D721Med (cell line): ENCODE measurements at places on chromosomes 13 and 19.
A peak's percentile ranks its signal among the peaks of the same experiment; 100 is the strongest.

DNA sequence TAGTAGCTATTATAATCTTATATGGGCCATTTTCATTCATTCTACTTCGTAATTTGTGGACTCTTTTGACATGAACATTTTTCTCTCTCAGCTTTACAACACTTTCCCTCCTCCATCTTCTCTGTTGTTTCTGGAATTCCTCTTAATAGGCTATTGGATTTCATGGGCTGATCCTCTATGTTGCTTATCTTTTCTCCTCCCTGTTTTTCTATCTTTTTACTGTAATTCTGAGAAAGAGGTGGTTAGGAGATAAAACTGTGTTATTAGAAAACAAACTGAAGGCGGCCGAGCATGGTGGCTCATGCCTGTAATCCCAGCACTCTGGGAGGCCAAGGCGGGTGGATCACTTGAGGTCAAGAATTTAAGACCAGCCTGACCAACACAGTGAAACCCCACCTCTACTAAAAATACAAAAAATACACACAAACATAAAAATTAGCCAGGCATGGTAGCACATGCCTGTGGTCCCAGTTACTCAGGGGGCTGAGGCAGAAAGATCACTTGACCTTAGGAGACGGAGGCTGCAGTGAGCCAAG, 188.1 kb downstream of the UGGT2 start:
- DNase-seq, result no peak

DNA sequence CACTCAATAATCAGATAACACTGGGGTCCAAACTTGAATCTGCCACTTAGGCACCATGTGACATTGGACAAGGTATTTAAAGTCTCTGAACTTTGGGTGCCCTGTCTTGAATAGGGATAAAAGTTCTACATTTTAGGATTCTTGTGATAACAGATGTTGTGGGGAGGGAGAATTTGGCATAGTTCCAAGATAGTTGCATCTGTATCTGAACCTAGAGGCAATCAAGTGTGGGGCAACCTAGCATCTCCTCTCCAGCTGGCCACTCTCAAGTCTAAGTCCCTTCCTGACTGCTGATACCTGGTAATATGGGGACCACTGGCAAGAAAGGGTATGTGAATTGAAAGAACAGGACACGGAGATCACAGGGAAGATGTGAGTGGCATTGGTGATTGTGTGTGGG, 256.1 kb downstream of the FOXO1 start:
- DNase-seq, result no peak

- no peak for DNase-seq
These were observed 25.7 kb downstream of the LTBP4 start for GRCh38 chr19:40626918-40627317.

DNA sequence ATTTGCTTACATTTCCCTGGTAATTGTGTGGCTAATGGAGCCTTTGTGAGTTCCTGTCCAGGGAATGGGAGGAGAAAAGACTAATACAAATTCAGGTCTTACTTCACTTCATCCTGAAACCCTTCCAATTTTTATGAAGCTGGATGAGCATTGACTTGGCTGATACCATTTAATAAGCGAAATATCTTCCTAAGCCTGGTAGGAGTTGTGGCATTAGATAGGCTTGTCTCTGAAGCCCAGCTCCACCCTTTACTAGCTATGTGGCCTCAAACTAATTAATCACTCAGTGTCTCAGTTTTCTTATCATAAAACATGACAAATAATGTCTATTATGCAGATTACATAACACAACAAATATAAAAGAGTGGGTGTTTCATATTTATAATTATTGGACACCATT, 106.3 kb downstream of the FGF9 start:
- no peak for DNase-seq

- DNase-seq, result no peak
These were observed 4.3 kb upstream of the RLN3 start for GRCh38 chr19:14023404-14024235.

DNA sequence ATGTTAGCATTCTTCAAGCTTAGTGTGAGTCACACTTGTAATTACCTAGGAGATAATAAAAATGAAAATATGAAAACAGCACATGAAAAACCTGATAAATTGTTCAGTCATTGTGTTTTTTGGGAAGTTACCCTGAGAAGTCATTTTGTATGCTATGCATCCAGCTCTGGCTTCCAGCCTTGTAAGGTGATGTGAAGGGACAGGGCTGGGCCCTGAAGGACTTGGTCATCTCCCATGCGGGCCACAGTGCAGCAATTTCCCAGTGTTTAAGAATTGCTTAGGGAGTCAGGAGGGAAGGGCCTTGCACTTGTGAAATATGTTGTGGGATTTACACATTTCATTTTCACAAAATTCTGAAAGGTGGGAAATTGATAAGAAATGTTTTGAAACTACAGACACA, 41.3 kb downstream of the ARHGEF7 start:
- no peak for DNase-seq

GRCh38 chr13:59043016-59043415, 1120.7 kb downstream of the DIAPH3 start:
- DNase-seq, result no peak

DNA sequence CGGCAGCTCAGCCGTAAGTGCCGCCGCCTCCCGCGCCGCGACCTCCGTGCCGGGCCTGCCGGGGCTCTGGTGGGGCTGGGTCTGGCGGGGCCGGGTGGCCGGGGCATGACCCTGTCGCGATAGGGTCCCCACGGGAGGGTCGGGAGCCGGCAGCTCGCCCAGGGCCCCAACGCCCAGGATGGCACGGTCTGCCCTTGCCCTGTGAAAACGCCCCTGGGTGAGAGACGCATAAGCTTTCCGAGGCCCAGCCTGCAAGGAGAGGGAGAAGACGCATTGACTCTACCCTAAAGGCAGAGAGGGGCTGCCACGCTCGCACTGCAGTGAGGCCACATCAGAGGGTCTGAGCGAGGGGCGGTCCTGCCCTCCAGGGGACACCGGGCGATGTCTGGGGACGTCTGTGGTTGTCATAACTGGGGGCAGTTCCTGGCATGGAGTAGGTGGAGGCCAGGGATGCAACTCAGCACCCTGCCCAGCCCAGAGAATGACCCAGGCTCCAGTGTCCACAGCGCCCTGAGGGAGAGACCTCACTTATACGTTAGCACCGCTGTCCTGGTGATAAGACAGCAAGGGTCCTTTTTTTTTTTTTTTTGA, 539 bp downstream of the ZNF554 start:
- peak; percentile 14 for DNase-seq

GRCh38 chr19:15438124-15438496, 11.6 kb downstream of the WIZ start:
- no peak for DNase-seq

- DNase-seq, result no peak
These were observed 88.0 kb upstream of the FRY start for GRCh38 chr13:31943591-31943990.

- no peak for DNase-seq
These were observed 418.4 kb downstream of the EFNB2 start for GRCh38 chr13:106117035-106117434.

DNA sequence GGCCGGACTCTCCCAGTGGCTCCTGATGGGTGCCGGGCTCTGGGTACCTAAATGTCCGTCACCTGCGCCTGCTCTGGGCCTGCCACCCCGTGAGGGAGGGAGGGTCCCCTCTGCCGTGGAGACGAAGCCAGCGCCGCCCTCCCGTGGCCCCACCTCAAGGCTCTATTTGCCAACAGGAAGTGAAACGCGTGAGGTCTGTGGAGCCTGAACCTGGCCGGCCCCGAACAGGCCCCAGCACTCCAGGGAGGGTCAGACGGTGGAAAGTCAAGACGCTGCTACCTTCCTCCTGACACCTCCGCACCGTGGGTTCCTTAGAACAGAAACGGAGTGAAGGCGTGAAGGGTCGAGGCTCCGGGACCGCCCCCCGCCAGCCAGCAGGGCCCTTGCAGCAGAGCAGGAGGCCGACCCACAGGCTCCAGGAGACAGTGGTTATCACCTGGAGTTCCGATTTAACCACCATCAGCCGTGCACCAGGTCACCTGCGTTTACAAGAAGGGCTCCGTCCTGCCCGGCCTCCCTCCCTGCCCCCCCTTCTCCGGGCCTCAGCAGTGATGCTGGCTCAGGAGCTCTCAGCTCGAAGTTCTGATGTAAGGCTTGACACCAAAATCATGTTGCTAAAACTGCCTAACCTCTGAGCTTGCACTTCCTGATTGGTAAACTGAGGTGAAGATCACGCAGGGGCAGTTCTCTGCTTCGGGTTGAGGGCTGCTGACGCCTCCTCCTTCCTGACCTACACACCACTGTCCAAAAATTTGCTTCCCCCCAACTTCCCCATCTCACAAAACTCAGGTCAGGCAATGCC, 50.9 kb upstream of the C13orf46 start:
- no peak for DNase-seq

DNA sequence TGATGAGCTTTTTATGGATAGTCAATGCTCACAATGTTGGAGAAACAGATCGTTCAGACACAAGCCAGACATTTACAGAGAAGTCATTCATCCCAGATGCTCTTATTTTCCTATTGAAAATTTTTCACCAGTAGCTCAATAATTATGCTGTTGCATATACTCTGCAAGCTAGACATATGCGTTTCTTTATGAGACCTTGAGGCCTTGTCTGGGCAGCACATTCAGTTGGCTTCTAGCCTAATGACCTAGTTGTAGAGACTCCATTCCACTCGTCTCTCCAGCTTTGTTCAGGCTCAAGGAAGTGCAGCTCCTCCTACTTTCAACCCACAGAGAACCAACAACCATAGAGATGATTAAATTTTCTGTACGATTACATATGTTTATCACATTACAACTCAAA, 237.7 kb downstream of the MZT1 start:
- DNase-seq, result no peak

DNA sequence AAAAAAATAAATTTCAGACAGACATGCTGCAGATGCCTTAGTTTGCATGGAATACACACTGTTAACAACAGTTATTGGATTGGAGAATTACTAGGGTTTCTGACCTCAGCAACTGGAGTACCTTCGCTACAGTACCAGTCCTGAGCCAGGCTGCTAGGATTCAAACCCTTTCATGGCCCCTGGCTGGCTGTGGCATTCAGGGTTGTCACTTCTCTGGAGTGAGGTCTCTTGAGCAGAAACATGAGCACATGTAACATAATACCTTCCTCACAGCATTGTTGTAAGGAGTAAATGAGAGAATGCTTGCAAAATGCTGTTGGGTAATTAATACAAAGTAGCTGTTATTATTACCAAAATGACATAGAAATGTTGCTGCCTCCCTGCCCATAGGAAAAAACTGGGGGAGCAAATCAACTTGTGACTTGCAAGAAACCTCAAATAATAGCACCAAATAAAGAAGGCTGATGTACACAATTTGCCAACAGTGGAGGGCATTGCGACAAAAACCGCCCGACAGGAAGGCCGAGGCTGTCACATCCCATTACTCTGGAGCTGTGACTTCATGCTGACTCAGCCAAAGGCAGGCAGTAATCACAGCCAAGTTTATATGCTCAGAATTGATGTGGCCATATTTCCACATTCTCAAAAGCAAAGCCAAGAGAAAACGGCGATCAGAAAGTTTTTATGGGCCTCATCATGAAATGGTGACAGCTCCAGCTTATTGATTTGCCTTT, 100.4 kb downstream of the RFC3 start:
- DNase-seq, result no peak

DNA sequence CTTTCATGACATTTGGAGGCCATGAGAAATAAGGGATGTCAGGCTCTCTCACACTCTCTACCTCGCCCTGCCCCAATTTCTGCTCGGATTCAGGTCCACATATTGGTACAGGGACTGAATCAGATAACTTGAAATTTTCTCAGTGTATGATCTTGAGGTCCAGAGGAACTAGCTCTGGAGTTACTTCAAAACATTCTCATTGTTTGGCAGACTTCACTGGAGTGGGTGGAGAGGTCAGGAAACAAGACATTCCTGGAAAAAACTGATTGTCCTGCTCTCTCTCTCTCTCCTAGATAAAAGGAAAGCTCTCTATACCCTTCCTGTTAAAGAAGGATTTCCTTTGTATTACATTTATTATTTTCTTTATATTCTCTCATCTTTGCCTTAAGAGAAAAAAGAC, 428.1 kb upstream of the DACH1 start:
- DNase-seq, result no peak

DNA sequence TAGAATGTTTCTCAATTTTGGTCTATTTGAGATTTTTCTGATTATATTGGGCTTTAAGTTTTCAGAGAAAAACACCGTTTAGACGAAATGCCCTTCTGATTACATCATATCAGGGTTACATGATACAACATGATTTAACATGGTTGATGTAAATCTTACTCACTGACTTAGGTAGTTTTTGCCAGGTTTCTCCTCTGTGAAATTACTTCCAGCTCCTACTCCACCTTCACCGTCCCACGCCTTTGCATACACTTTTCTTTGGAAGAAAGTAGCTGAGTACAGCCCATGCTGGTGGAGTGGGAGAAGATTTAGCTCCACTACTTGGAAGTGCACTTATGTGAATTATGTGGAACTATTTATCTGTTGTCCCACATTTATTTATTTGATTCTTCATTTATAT, 433.2 kb upstream of the KLHL1 start:
- DNase-seq, result no peak

GRCh38 chr19:48670699-48671445, 1.9 kb downstream of the NTN5 start:
- no peak for DNase-seq

- DNase-seq, result no peak
These were observed 2.3 kb upstream of the LCP1 start for GRCh38 chr13:46184277-46184699.

DNA sequence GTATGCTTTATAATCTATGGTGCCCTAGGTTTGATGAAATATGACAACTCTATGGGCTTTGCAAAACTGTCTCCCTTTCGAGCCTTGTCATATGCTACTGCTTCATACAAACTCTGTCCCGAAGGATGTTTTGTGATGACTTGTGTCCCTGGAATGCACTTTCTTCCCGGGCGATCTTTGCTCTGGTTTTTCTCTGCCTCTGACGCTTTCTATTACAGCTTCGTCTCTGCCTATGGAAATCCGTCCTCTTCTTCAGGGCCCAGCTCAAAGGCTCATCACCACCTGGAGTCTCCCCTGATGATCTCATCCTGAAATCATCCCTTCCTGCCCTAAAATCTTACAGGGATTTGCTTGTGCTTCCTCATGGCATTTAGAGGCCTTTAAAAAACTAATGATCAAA, 191.5 kb upstream of the KL start:
- DNase-seq, result no peak

DNA sequence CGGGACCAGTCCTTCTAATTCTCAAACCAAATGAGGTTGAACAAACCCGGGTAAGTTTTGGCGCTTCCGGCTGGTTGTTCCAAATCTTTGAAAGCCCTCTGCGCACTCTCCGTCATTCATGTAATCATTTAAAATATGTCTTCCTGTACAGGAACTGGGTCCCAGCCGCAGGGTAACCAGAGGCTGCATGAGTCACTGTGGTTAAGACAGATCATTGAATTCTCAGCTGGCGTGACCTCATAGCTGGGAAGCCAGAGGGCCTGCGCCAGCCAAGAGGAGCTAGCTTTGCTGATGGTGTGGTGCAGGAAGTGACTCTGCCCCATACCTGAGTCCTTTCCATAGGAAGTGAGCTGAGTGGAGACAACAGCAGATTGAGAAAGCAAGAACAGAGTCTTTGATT, 135.2 kb downstream of the TSHZ3 start:
- DNase-seq, result no peak
